ENCODE measurements at places on chromosomes 16 and 17.

DNA sequence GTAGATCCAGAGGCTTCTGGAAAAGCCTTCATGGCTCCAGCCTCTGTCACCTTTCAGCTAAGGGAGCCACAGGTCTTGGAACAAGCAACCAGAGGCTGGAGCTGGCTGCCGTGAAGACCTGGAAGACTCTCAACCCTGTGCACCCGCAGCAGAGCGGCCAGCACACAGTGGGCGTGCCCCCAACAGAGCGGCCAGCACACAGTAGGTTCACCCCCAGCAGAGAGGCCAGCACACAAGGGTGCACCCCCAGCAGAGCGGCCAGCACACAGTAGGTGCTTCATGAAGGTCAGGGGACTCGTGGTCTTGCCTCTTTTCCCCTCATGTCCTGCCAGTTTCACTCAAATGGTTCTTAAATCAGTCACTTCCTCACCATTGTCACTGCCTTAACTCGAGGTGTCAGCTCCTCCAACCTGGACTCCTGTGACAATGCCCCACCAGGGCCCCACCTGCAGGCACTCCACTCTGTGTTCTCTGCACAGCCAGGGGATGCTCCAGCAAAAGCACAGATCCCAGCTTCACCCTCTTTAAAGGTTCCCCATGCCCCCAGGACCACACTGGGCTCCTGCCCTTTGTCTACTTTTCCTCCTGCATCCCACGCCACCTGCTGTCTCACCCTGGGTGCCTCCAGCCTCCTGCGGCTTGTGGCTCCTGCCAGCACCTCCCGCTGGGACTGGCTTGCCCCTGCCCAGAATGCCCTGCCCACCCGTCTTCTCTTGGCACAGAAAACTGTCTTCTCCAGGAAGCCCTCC lies 42.4 kb upstream of the DOC2B start:
- DNase-seq, result no peak

DNA sequence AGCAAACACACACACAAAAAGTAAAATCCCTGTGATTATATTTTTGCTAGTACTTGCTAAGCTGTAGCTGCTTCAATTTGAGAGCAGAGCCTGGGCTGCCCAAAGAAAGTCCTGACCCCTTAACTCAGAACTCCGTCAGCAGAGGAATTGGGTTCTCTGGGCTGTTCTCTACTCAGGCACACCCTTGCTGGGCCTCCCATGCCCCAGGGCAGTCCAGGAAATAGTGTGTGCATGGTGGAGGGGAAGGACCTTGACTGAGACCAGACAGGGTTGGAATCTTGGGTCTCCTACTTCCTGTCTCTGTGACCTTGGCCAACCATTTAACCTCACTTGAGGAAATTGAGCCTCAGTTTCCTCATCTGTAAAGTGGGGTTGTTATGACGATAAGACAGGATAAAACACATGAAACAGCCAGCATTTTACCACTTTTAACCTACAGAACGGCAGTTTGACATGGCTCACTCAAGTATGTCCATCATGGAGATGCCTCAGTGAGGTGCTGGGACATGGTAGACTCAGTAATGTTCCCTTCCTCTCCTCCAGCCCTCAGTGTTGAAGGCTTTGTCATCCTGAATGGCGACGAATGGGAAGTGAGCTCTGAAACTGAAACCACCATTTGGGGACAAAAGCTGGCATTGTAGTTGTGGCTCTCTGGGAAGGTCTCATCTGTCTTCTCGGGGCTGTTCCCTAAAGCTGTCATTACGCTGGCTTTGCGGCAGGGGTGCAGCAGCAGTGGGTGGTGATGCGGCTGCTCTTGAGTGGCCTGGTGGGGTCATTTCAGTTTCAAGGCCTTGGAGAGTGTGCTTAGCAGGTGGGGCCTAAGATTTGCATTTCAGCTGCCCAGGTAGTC lies 74.9 kb downstream of the CMIP start:
- no peak for DNase-seq

DNA sequence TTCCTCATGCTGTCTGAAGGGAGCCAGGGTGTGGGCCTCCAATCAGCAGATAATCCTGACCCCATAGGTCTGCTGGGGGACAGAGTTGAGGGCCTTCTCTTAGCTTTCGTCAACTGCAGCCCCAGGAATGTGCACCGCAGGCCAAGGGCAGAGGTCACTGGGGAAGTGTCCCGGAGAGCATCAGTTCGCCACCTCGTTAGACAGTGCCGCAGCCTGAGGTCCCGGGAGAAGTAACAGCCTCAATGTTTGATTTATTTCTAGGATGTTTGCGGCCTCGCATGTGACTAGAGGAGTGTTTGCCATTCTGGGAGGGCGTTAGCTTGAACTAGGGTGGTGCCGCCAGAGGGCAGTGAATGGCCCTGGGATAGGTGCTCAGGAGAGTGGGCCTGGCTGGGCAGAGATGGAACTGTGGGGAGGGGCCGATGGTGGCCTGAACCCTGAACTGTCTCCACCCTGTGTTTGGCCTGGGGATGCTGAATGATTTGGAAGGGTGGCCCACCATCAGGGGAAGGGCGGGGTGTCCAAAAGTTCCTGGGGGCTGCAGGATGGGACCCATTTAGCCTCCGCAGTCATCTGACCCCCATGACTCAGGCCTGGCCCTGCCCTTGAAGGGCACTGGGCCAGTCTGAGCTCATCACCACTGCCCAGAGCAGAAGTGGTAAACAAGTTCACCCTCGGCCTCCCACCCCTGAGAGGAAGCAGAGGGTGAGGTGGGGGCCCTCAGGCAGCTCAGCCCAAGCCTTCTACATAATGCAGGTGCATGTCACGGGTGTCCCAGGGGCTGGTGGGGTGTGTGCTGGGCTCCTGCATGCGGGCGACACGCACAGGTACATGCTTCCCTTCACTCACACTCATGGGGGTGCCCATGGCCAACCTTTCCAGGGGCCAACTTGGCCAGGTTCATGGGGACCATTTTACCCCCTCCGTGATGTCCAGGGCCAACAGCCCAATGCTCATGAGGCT lies 12.4 kb upstream of the TAC4 start:
- DNase-seq, result no peak

DNA sequence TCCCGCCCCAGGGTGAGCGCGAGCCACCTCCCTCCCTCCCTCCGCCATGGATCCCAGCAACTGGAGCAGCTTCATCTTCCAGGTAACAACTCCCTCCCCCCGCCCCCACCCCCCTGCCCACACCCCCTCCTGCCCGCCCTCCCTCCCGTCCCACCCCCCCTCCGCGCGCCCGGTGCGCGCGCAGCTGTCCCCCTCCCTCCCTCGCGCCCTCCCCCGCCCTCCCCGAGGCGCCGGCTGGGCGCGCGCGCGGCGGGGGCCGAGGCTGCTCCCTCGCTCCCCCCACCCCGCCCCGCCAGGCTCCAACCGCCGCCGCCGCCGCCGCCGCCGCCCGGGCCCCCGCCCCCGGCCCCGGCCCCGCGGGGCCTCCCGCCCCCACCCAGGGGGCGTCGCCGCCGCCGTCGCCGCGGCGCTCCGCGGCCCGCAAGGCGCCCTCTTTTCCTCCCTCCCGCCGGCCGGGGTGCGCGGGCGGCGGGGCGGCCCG lies at the start of gene MAZ:
Gene MAZ (plus strand): TSS at position 431 of the 481 bp plus-strand sequence. CDS start 173 bp downstream, outside the sequence.
- DNase-seq, result peak; percentile 75

- DNase-seq, result no peak
Observed at GRCh38 chr16:78490847-78491246, 391.4 kb downstream of the WWOX start.

GRCh38 chr16:67115639-67116038 lies 5.9 kb downstream of the PHAF1 start:
- no peak for DNase-seq

- DNase-seq, result no peak
Observed at GRCh38 chr16:54957403-54958166, 26.9 kb downstream of the IRX5 start.

- no peak for DNase-seq
Observed at GRCh38 chr16:86505185-86505898, 5.0 kb upstream of the FOXF1 start.

DNA sequence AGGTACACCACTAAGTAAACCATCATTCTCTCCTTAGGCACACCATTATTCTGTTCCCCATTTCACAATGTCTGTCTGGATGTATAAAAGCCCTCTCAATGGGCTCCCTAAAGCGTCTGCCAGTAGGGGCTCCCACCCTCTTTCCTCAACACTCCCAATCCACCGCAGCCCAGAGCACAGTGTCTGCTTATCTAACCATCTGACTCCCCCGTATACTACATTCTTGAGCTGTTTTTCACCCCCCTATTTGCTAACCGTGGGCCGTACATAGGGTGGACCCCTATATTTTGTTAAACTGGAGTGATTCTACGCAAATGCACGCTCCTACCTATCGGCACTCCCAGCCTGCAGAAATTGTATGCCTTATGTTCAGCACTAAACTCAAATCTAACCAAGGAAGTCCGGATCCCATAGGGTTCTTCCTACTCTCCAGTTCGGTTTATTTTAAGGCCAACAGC lies 685 bp upstream of the PSMD3 start:
- DNase-seq, result no peak

GRCh38 chr16:5850632-5851392 lies 753.2 kb upstream of the EEF2KMT start:
- no peak for DNase-seq

- no peak for DNase-seq
Observed at GRCh38 chr16:66070140-66070917, 296.2 kb upstream of the CDH5 start.

GRCh38 chr17:29603109-29603674 lies 10.3 kb downstream of the ANKRD13B start:
- DNase-seq, result no peak

DNA sequence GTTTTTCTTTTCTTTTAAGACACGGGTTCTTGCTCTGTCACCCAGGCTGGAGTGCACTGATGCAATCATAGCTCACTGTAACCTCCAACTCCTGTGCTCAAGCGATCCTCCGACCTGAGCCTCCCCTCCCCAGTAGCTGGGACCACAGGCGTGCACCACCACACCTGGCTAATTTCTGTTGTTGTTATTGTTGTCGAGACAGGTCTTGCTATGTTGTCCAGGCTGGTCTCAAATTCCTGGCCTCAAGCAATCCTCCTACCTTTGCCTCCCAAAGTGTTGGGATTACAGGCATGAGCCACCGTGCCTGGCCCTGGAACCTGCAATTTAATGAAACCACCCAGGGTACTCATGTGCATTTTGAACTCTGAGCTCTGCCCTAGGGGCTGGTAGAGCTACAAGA lies 24.1 kb downstream of the JUP start:
- no peak for DNase-seq

DNA sequence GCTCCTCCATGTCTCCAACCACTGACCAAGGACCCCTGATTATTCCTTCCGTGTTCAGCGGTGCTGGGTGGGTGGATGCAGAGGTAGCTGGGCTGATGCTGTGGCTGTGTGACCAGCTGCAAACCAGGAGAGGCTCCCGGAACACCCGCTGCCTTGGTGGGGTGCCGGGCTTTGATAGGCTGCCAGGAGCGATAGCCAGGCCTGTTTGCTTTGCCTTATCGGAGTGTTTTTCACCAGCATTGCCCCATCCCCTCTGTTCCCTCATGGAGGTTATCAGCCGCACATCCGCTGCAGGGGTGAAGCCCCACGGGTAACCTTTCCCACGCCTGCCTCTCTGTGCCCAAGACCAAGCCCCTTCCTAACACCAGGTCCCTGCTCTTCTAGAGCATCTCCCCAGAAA lies 354.3 kb downstream of the C16orf95 start:
- DNase-seq, result no peak

GRCh38 chr16:14505846-14506245 lies 124.2 kb downstream of the PARN start:
- DNase-seq, result no peak

DNA sequence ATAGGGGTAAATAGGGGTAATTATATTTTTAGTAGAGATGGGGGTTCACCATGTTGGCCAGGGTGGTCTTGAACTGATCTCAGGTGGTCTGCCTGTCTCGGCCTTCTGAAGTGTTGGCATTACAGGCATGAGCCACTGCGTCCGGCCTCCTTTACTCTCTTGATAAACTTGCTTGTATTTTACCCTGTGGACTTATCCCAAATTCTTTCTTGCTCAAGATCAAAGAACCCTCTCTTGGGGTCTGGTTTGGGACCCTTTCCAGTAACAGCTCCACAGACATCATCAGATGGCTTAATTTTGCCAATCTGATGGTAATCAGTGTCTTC lies 5.6 kb upstream of the C1QTNF1 start:
- no peak for DNase-seq

DNA sequence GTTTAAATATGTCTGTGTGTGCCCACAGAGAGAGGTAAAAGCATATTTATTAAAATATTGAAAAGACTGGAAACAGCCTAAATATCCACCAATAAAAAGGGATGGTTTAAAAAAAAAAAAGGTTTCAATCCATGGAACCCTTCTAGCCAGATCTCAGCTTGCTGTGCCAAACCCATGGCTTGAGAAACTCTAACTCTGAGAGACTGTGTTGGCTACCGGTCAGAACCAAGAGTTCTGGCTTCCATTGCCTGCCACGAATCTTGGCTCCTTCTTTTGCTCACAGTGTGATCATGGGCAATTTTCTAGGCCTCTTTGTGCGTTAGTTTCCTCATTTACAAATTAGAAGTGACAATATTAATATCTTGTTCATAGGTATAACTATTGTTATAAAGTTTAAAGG lies 201.3 kb upstream of the IRX3 start:
- no peak for DNase-seq

Data from activated T-helper 1 cell treated with Interleukin-2 at 50 U/mL for 16 hours (primary cell).